ENCODE measurements at places on chromosomes 3 and 15.
A peak's percentile ranks its signal among the peaks of the same experiment; 100 is the strongest.

- no peak for DNase-seq
Measured at GRCh38 chr3:126294211-126294808, 62.9 kb downstream of the KLF15 start.

- no peak for DNase-seq
Measured at GRCh38 chr3:66494959-66495667, 5.7 kb downstream of the LRIG1 start.

DNA sequence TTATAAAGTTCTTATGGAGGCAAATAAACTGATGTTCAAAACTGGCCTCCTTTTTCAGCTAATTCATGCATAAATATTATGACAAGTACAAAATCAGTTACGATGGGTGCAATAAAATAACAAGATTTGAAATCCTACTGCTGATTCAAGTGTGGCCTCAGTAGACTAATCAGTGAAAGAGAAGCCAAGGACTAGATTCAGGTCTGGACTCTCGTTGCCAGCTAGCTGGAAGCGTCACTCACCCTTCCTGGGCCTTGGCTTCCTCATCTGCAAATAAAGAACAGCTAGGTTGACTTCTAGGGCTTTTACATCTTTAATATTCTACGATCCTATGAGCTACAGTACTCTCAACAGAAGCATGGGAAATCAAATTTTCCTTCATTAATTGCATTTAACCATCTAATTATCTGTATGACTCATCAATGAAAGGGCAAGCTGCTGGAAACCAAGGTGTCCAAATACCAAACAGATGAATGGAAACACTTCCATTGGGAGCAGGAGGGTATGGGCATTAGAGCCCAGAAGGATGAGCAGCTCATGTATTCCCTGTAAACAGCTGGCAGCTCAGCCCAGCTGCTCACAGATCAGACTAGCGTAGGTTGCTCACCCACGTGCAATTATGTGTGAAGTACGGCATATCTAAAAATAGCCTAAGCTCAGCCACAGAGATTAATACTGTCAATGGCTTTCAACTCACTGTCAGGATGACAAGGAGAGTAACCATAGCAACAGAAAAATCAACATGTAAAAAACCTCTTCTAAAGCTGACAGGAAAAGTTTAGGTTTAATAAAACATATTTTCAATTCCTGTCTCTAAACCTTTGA lies 294.8 kb downstream of the PLCL2 start:
- no peak for DNase-seq

DNA sequence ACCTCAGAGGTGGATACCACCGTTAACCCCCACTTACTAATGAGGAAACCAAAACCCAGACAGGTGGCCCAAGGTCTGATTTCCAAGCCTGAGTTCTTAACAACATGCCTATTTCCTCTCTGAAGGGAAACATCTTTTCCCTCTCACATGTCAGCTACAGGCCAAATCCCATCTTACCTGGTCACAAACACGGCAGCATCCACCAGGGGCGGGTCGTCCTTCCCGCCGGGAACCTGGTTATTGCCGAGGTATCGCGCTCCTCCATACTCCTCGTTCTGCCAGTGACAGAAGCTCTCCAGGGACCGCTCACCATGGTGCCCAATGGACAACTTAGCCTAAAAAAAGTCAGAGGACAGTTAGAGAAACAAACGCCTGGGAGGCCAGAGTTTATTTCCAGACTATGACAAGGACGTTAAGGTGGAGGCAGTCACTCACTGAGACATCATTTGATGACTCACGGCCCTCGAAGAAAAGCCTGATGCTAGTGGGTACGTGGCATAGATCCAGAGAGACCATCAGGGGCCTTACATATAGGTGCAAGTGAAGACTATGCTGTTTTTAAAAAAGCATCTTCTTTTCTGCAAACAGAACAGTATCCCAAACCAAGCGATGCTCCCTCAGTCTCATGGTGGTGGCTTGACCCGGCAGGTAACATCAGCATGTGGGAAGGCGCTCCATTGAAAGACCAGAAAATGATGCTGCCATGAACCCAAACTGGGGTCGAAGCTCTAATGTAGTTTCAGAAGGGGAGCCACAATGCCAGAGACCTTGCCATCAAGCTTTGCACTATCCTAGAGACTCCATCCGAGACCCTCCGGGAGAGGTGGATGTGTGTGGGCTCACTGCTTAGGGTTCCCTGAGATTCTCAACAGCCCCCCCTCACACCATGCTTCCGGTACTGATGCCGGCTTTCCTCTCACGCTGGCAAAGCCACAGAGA lies 80.2 kb downstream of the ADAMTS17 start:
- no peak for DNase-seq

GRCh38 chr15:39942101-39942752 lies 8.3 kb downstream of the EIF2AK4 start:
- DNase-seq, result no peak

- DNase-seq, result no peak
Measured at GRCh38 chr15:64314456-64314855, 41.5 kb downstream of the CSNK1G1 start.

DNA sequence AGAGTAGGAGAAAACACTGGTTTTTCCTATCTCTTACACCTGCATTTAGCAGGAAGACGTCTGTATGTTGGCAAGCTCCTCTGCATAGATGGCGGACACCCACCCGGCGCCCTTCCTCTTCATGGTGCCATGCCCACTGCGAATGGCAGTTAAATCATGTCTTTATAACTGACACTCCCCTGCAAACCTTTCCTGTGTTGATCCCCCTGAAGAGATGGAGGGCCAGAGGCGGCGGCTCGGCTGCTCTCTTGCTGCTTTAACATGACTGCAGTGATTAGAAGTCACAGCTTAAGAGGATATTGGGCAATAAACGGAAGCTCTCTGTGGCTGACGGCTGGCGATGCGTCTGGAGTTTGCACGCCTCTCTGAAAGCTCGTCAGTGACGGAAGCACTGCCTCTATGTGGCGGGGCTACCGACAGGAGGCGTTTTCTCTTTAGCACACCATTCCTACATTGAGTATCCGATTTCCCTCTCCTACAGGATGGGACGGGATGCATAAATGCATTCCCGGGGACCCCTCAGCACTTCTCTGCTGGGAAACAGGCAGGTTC lies 25.5 kb upstream of the SNRPA1 start:
- DNase-seq, result peak; percentile 97

DNA sequence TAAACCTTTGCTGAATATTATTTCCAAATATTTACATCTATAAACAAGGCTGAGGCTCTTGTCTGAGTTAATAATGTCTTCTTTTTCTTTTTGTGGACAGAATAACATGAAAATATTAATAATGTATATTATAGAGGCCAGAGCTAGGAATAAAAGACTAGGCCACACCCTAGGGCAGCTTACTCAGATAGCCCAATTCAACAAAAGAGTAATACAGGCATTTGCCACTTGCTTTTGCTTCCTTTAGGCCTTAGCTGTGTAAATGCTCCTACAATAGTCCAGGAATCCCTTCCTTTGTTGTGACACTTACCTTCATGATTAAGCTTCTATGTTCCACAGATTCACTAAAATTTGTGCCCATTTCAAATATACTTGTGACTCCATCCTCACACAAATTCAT lies 16.5 kb downstream of the IMPG2 start:
- DNase-seq, result no peak

Measured in Kasumi-1 (cell line).